ENCODE measurements at places on chromosomes 4 and X.

DNA sequence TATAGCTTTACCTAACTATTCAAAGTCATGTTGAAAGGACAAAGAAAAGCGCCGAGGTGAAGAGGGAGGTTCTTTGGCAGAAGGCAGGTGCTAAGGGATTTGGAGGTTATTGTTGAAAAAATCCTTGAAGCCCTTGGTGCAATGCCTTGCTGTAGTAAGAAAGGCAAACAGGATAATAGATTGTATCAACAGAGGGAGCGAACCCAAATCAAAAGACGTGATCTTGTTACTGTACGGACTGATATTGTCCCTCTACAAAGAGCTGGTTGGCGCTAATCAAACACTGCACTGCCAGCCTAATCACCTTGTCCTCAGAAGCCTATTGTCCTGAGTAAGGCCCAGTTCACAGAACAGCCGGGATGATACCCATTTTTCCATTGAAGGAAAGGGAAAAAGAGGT lies 182.9 kb downstream of the ZIC3 start:
- H3K4me3 ChIP-seq, result no peak overlapping the region
- no peaks in the 10 kb centered on the region for H3K27me3 ChIP-seq
- H3K27ac ChIP-seq, result no peak overlapping the region
- H3K4me1 ChIP-seq, result no peaks in the 10 kb centered on the region
- H3K36me3 ChIP-seq, result no peaks in the 10 kb centered on the region

DNA sequence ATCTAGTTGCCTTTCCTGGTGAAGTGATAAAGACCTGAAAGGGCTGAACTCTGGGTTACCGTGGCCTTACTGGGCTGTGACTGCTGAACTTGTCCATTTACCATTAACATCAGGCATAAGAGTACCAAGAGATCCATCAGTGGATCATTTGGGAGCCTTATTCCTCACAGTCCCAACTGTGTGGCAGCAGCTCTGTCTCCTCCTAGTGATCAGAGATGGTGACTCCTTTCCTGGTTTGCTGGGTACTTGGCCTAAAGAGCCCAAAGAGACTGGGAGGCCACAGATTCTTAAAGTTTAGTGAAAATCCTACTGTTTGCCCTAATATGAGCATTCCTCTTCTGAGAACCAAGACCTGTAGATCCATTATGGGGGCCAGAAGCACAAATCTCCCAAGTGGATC lies 56.3 kb upstream of the ATP6AP2 start:
- H3K4me1 ChIP-seq, result no peaks in the 10 kb centered on the region
- H3K36me3 ChIP-seq, result no peaks in the 10 kb centered on the region
- H3K27ac ChIP-seq, result no peak overlapping the region
- DNase-seq, result no peak
- H3K27me3 ChIP-seq, result no peaks in the 10 kb centered on the region

DNA sequence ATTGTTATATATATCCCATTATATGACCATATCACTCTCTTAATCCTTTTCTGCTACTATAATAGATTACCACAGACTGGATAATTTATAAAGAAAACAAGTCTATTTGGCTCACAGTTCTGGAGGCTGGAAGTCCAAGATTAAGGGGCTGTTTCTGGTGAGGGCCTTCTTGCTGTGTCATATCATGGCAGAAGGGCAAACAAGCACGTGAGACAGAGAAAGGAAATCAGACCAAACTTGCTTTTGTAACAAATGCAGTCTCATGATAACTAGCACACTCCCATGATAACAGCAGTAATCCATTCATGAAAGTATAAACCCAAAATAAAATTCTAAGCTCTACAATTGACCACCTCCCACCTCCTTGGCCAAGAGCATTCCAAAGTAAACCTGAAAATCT lies 16.3 kb upstream of the TAB3 start:
- no peaks in the 10 kb centered on the region for H3K36me3 ChIP-seq
- H3K27ac ChIP-seq, result no peak overlapping the region
- H3K27me3 ChIP-seq, result no peaks in the 10 kb centered on the region

- H3K36me3 ChIP-seq, result no peaks in the 10 kb centered on the region
- DNase-seq, result no peak
- peaks cover 4% of the 10 kb centered on the region for H3K27me3 ChIP-seq
- peak overlapping the region; percentile 73 for H3K4me3 ChIP-seq
These were observed 1.9 kb downstream of the STOX2 start for GRCh38 chr4:183906739-183907651.

- DNase-seq, result no peak
- no peak overlapping the region for H3K4me3 ChIP-seq
- H3K4me1 ChIP-seq, result peaks cover 11% of the 10 kb centered on the region
- no peak overlapping the region for H3K27ac ChIP-seq
- H3K36me3 ChIP-seq, result no peaks in the 10 kb centered on the region
These were observed 11.8 kb upstream of the HSD17B10 start for GRCh38 chrX:53445977-53446376.

- H3K27me3 ChIP-seq, result no peaks in the 10 kb centered on the region
- no peak overlapping the region for H3K27ac ChIP-seq
- DNase-seq, result no peak
- peaks cover 6% of the 10 kb centered on the region for H3K4me1 ChIP-seq
These were observed 20.5 kb downstream of the RWDD4 start for GRCh38 chr4:183638436-183638835.

DNA sequence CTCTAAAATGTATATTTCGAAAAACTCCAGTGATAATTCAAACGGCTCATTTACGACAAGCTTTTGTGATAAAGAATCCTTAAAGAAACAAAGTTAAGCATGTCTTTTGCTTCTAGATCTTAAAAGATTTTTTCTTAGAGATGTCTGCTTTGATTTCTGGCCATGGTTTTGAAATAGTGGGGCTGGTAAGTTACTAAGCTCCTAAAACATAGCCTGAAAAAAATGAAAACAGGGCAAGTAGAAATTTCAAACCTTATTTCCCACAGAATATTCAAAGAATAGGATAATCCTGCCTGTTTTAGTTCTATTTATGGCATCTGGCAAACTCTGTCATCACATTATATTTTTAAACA lies 318.3 kb downstream of the ARHGAP24 start:
- no peak for DNase-seq
- no peak overlapping the region for H3K4me3 ChIP-seq
- no peaks in the 10 kb centered on the region for H3K36me3 ChIP-seq
- no peaks in the 10 kb centered on the region for H3K27me3 ChIP-seq

DNA sequence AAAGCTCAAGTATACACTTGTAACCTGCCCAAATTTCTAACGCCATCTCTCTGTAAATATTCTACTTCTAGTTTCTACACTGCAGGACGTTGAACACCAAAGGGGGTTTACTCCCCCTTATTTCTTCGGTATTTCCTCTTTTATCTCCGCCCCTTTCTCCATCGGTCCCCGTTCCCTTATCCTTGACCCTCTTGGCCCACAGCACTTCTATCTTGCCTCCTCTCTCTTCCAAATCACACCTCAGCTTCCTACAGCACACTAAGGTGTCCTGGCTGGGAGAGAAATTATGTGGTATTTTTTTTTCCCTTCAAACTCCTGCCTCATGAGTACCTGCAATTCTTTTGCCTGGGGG lies 715 bp downstream of the ZMAT1 start:
- DNase-seq, result no peak
- peak overlapping the region; percentile 73 for H3K4me3 ChIP-seq
- H3K36me3 ChIP-seq, result no peaks in the 10 kb centered on the region

- no peaks in the 10 kb centered on the region for H3K36me3 ChIP-seq
- H3K27me3 ChIP-seq, result peaks cover 56% of the 10 kb centered on the region
- H3K27ac ChIP-seq, result no peak overlapping the region
- H3K4me3 ChIP-seq, result peak overlapping the region; percentile 48
- no peak for DNase-seq
These were observed 1.5 kb downstream of the GRID2 start for GRCh38 chr4:92305148-92305877.

GRCh38 chr4:124783847-124784246 lies 71.3 kb upstream of the ANKRD50 start:
- no peak for DNase-seq
- no peaks in the 10 kb centered on the region for H3K4me1 ChIP-seq
- H3K27ac ChIP-seq, result no peak overlapping the region
- no peak overlapping the region for H3K4me3 ChIP-seq
- H3K36me3 ChIP-seq, result no peaks in the 10 kb centered on the region
- no peaks in the 10 kb centered on the region for H3K27me3 ChIP-seq

GRCh38 chr4:130591091-130591490 lies 1495.1 kb downstream of the C4orf33 start:
- H3K27me3 ChIP-seq, result no peaks in the 10 kb centered on the region
- H3K27ac ChIP-seq, result no peak overlapping the region
- no peak for DNase-seq

GRCh38 chr4:159175989-159176375 lies 73.1 kb downstream of the RAPGEF2 start:
- peaks cover 27% of the 10 kb centered on the region for H3K4me1 ChIP-seq
- no peak for DNase-seq
- H3K4me3 ChIP-seq, result no peak overlapping the region
- no peak overlapping the region for H3K27ac ChIP-seq
- H3K36me3 ChIP-seq, result no peaks in the 10 kb centered on the region

DNA sequence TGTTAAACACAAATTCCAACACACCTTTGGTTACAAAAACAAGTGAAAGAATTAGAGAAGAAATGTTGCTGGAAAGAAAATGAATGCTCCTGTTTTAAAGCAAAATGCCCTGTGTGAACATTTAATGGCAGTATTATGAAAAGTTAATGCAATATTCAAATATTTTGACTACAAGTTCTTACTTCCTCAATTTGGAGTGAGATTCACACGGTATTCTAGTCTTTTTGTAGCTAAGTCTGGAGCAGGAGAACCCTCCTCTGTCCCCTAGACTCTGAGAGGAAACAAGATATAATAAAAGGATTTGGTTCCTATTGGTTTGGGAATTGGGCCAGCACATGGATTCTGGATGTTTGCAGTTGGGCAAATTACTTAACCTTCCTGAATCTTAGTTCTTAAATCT lies 12.7 kb downstream of the MAD2L1 start:
- DNase-seq, result no peak
- H3K36me3 ChIP-seq, result no peaks in the 10 kb centered on the region
- no peak overlapping the region for H3K4me3 ChIP-seq
- no peak overlapping the region for H3K27ac ChIP-seq

- H3K4me3 ChIP-seq, result no peak overlapping the region
- DNase-seq, result no peak
- H3K27ac ChIP-seq, result no peak overlapping the region
- H3K4me1 ChIP-seq, result peaks cover 16% of the 10 kb centered on the region
- no peaks in the 10 kb centered on the region for H3K27me3 ChIP-seq
- H3K36me3 ChIP-seq, result no peaks in the 10 kb centered on the region
These were observed 35.5 kb downstream of the PLAC1 start for GRCh38 chrX:134622813-134623185.

DNA sequence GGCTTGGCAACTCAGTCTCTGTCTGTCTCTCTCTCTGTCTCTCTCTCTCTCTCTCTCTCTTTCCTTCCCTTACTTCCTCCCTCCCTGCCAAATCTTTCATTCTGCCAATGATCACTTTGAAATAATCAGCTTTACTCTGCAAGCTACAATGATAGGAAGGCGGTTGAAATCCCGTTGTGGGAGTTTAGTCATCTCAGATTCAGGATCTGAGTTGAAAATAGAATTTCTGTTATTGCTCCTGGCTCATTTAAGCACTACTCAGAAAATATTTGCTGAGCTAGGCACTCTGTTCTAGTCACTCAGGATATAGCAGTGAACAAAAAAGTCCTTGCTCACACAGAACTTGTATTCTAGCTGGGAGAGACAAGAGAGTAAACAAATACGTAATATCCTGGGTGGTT lies 56.3 kb upstream of the DCTD start:
- H3K27me3 ChIP-seq, result no peaks in the 10 kb centered on the region
- H3K4me1 ChIP-seq, result peaks cover 13% of the 10 kb centered on the region
- no peak overlapping the region for H3K27ac ChIP-seq
- DNase-seq, result no peak

DNA sequence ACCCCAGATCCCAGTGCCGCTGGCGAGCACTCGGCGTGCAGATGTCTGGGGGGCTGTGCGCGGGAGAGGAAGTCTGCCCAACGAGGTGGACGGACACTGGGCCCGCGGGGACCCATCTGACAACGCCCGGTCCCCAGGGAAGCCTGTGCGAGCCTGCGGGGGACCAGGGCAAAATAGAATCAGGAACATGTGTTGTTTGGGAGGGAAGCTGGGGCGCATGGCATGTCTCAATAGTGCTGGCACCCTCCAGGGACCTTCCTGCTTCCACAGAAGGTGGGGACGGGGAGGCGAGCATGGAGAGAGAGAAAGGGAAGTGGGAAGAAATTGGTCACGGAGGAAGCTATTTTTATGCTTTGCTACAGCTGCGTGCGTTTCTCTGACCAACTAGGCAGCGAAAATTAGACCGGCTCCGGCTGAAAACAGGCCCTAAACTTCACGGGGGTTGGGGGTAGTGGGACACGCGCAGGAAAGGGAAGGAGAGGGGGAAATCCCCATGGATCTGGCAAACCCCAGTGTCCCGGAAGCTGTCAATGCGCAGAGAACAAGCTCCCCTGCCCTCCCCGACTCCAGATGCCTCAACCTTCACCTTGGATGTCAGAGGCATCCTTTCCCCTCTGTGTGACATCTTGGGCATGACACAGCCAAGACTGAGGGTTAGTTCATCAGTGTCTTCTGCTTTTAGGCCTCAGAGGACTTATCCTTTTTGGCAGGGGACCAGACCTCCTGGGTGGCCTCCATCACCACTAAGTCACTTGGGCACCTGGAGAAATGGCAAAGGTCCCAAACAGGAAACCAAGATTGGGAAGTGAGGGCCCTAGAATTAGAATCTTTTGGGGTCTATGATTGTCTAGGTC lies 169.8 kb upstream of the BCOR start:
- H3K36me3 ChIP-seq, result no peaks in the 10 kb centered on the region
- peak overlapping the region; percentile 50 for H3K4me3 ChIP-seq
- peaks cover 8% of the 10 kb centered on the region for H3K4me1 ChIP-seq
- peak overlapping the region; percentile 48 for H3K27ac ChIP-seq
- no peaks in the 10 kb centered on the region for H3K27me3 ChIP-seq
- no peak for DNase-seq

DNA sequence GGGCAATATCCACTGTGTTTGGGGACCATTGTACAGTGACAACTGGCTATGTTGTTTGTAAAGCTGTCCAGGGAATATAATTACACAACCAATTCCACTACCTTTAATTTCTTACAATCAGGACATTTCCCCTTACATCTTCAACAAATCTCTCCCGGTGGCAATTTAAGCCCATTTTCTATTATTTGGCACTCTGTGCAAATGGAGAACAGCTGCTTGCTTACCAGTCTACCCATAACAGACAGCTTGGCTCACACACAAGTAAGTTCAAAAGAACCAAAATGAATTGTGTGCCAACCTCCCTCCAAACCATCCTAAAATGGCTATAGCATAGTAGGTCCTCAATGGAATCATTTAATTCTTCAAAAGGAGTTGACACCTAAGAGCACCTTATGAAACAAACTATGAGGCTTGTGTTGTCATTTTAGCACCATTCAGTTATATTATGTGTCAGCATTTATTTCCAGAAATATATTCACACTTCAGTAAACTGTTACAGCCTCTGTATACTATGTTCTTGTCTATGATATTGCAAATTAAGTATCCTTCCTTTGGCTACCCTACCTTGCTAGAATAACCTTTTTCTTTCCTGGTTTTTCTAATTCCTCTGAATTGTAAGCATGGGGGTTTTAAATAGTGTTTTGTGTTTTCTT lies 18.4 kb downstream of the GABRA4 start:
- no peaks in the 10 kb centered on the region for H3K4me1 ChIP-seq
- H3K4me3 ChIP-seq, result no peak overlapping the region
- no peaks in the 10 kb centered on the region for H3K27me3 ChIP-seq
- no peak for DNase-seq
- H3K36me3 ChIP-seq, result no peaks in the 10 kb centered on the region

Measured in suprapubic skin (tissue), 4 donors.